Choroid plexus epithelial cell (primary cell): ENCODE measurements at places on chromosomes 16 and 17.

DNA sequence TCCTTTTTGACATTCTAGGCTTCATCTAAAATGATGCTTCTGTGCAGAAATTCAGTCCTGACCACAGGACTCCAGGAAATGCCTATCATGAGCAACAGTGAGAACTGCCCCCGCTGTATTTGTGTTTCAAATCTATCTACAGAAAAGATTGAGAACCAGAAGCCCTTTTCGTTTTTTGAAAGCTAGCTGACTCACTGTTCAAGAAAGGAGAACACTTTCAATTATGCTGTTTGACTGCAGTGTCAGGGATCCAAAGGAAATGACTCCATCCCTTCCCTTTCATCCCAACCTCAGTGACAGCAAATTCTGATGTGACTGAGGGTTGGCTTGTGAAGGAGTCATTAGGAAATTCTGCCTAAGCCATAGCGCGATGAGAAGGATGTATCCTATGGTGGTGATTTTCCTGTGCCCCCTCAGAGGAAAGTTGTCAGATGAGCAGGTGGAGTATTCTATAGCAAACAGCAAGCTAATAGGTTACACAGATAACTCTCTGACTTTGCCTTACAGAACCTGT lies 622.3 kb downstream of the TMEM114 start:
- no peak for DNase-seq

GRCh38 chr17:77617516-77617915 lies 341.0 kb upstream of the TNRC6C start:
- no peak for DNase-seq

GRCh38 chr16:2814551-2815298 lies 2.3 kb upstream of the PRSS21 start:
- no peak for DNase-seq

GRCh38 chr17:81208651-81209050 lies 14.1 kb downstream of the CEP131 start:
- no peak for DNase-seq

DNA sequence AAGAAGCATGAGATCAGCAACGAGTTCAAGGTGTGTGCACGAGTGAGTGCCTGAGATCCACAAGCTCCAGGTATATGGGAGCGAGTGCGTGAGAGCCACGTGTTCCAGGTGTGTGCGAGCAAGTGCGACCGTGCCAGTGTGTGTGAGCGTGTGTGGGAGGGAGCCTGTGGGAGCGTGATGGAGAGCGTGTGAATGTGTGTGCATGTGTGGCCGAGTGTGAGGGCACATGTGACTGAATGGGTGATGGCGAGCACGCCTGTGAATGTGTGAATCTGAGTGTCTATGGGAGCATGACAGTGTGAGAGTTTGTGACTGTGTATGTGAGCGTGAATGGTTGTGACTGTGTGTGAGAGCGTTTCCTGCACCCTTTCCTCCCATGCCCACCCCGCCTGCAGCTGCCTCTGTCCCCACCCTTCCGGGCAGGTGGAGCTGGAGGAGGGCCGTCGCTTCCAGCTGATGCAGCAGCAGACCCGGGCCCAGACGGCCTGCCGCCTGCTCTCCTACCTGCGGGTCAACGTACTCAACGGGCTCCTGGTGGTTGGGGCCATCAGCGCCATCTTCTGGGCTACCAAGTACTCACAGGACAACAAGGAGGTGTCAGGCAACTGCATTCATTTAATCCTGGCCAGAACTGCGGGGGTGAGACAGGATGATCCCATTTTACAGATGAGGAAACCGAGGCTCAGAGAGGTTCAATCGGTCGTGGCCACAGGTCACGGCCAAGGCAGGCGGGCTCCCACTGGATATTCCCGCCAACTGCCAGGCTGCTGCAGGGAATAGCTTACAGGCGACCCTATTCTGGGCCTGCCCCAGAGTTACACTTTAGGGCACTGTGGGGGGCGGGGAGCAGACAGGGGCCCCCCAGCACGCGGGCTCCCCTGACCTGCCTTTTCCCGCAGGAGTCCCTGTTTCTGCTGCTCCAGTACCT lies 3.7 kb downstream of the TMC8 start:
- peak; percentile 63 for DNase-seq

DNA sequence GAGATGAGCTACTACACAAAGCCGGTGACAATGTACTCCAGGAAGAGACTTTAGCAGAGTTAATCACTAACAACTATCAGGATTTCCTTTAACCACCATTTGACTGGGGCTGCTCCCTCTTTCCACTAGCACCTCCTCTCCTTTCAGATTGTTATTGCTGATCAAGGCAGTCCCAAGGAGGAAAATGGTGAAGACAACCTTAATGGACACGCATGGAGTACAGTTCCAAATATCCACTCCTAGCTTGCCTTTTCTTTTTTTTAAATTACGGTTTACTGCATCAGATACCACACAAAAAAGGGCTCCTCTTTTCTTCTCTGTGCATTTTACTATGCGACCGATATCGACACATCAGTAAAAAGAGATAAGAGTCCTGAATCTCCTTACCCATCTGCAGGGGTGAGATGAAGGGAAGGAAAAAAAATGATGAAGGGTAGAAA lies 30.9 kb downstream of the FAM222B start:
- peak; percentile 55 for DNase-seq

DNA sequence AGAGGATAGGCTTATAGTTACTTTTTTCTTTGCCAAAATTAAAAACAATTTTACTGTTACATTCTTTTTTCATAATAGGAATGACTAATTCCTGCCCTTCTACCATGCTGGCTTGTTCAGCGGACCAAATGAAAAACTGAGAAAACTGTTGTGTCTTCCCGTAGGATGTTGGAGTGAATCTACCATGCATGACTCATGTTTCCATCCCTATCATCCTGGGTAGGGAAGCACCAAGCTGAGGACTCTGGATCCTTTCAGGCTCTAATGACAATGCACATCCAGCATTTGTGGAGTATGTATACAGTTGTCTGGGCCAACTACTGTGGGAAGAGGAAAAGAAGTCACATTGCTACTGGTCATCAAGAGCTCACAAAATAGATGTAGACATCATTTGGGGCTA lies 41.1 kb upstream of the DHX8 start:
- no peak for DNase-seq

- DNase-seq, result peak; percentile 93
Observed at GRCh38 chr16:28181515-28181914, 30.2 kb downstream of the XPO6 start.

DNA sequence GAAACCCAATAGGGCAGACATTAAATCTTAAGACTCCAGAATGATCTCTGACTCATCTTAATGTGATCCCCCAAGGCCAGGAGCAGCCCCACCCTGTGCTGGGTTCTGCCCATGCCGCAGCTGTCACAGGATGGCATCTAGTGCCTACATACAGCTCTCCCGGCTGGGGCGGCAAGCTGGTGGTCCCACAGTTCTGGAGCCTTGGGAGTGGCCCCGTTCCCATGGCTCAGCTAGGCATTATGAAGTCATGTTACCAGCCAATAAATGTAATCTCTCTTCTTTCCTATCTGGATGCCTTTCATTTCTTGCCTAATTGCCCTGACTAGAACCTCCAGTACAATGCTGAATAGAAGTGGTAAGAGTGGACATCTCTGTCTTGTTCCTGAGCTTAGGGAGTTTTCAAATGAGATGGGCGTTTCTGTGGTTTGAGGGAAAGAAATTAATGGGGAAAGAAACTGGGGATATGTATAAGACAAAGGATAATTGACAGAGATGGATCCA lies 95.7 kb upstream of the DNAH17 start:
- DNase-seq, result no peak

DNA sequence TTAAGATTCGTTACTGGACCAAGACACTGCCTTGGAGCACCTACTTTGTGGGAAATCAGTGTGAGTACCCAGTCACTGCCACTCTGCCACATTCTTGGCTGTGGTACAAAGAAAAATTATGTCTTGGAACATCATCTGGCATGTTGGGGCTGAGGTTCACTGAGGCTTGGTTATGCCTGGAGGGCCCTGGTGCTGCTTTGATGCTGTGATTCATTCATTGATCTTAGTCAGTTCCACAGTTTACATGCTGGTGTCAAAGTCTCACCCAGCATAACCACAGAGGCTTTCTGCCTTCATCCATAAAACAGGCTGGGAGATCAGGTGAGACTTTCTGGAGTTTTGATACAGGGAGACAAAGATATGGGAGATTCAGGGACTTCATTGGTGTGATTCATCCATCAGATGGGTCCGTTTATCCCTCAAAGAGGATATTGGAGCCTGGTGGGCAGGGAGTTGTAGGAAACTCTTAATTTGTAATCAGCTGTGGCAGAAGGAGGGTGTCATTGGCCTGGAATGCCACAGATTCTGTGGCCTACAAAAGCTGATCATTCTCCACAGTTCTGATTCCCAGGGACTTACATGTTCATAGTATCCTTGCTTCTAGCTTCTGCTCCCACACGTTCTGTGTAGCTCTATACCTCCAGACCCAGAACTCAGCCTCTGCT lies 322.5 kb downstream of the PMP22 start:
- DNase-seq, result peak; percentile 13

DNA sequence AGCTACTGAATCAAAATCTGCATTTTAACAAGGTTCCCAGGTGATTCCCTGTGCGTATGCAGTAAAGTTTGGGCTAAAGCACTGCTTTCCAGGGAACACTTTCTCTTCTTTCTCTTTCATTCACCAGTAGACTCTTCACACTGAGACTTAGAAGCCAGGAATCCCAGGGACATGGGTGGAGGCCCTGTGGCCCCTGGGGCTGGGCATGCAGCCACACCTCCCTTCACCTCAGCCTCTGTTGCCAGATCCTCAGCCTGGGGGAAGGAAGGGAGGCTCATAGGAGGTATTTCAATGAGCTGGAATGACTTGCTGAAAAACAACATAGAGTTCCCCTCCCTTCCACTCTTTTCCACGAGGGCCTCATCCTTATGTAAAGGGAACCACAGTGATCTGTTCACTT lies 1.2 kb downstream of the G6PC3 start:
- no peak for DNase-seq
